Activated T-cell treated with anti-CD3 and anti-CD28 coated beads, Interleukin-2, amount 50 U/mL, for 24 hours (primary cell): ENCODE measurements at places on chromosomes 16 and 17.

DNA sequence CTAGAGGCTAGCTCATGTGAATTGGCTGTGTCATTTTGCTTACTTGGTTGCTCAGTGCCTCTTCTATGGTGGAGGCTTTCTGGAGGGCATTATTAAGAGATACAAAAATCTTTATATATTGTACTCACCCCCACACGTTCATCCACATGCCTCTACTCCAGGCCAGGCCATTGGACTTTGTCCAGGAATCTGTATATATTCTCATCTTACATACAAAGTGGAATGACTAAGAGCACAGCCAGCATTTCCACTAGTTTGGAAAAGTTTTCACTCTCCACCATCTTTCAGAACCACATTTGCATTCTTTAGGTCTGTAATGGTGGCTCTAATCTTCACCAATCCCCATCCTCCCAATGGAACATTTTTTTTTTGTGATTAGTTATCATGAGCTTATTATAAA is 4.8 kb upstream of the GLG1 start:
- no peak for DNase-seq

GRCh38 chr16:58639836-58640235 is 10.2 kb upstream of the CNOT1 start:
- no peak for DNase-seq

DNA sequence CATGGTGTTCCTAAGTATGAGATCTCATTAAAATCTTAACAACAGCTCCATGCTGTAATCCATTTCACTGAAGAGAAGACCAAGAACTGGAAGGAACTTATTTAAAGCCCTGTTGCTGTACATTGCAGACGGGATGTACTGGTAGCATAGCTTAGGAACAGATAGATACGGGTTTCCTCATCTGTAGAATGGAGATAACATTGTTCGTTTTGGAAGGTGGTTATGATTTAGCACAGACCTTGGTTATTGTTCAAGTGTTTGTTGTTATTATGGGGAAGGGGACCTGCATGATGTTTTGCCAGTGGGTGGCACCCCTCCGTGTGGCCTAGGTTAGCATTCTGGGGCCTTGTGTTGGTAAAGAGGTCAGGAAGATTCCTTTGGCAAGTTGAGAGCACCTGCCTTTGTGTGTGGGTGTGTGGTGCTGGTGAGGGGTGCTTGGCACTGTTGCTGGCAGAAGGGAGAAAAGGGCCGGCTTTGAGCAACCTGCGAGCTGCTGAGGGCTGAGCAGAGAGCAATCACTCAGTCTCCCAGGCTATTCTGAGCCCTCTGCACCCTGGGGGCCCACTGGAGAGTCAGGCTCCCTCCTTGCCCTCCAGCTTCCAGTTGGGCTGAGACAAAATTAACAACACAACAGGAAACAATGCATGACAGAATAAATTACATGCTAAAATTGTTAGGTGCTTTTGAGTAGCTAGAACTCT is 2.3 kb downstream of the TAOK2 start:
- no peak for DNase-seq

GRCh38 chr16:15739464-15739863 is 89.4 kb downstream of the NDE1 start:
- DNase-seq = no peak

GRCh38 chr17:50055426-50056216 is at the start of gene ITGA3:
Gene ITGA3 (plus strand): TSS chr17:50056110. CDS start chr17:50056440, 330 bp downstream.
- DNase-seq = peak; percentile 76
